ENCODE measurements at places on chromosomes 12 and 14. TPM values are rescaled to one million over a fixed set of nuclear protein-coding genes. Genes with fewer than 3 reads are reported as not detected.

DNA sequence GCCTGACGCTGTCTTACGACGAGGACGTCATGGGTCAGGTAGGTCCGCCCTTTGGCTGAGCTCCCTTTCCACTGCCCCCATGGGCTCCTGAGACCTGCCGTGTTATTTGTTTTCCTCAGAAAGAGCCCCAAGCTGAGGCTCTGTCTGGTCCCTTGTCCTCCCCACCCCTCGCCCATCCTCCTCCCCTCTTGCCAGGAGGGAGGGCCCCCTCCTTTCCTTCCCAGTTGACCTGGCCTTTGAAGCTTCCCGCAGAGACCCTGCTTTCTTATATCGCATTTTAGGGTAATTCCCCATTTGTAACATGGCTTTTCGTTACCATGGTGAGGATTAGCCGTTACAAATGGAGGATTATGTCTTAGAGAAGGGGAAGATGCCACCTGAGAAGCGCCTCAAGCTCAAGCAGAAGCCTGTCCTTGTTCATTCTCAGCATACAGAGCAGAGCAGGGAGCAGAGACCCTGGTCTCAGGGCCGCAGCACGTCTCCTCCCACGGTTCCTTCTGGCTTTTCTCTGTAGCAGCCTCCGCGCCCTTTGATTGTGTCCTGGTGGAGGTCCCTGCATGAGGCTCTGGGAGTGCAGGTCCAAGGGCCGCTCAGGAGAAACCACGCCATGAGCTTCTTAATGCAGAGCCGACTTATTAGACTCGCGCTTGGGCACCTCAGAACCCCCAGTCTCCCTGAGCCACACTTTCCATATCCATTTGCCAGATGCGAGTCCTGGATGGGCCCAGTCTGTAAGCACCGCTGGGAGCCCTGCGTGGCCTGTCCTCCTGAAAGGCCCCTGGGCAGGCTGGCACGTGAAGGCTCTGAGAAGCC, 47.2 kb downstream of the UBE3B start:
- no peak overlapping the region for H3K4me3 ChIP-seq
- H3K36me3 ChIP-seq: peaks cover 69% of the 10 kb centered on the region
- no peak for DNase-seq
- no peaks in the 10 kb centered on the region for H3K4me1 ChIP-seq
- H3K27me3 ChIP-seq: no peaks in the 10 kb centered on the region

GRCh38 chr14:26138764-26139445, 458.9 kb downstream of the NOVA1 start:
- H3K4me1 ChIP-seq: no peaks in the 10 kb centered on the region
- no peaks in the 10 kb centered on the region for H3K36me3 ChIP-seq
- H3K27ac ChIP-seq: no peak overlapping the region
- no peaks in the 10 kb centered on the region for H3K27me3 ChIP-seq
- DNase-seq: no peak

DNA sequence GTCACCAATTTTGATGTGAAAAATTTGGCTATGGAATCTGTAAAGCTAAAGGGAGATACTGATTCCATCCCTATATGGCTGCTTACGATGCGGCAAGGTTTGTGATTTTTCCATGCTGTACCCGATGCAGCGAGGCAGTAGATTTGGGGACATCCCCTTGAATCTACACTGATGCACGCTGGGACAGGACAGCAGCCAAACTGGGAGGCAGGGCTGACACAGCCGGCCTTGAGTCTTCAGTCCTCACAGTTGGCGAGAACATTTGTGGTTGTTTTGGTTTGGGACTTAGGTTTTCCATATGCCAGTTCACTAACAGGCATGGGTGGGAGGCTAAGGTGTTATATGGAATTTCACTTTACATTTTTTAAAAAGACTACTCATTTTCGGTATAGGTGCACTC, 3.8 kb downstream of the GALNT16 start:
- peaks cover 17% of the 10 kb centered on the region for H3K27me3 ChIP-seq
- no peaks in the 10 kb centered on the region for H3K36me3 ChIP-seq
- no peak overlapping the region for H3K4me3 ChIP-seq
- peaks cover 11% of the 10 kb centered on the region for H3K4me1 ChIP-seq

DNA sequence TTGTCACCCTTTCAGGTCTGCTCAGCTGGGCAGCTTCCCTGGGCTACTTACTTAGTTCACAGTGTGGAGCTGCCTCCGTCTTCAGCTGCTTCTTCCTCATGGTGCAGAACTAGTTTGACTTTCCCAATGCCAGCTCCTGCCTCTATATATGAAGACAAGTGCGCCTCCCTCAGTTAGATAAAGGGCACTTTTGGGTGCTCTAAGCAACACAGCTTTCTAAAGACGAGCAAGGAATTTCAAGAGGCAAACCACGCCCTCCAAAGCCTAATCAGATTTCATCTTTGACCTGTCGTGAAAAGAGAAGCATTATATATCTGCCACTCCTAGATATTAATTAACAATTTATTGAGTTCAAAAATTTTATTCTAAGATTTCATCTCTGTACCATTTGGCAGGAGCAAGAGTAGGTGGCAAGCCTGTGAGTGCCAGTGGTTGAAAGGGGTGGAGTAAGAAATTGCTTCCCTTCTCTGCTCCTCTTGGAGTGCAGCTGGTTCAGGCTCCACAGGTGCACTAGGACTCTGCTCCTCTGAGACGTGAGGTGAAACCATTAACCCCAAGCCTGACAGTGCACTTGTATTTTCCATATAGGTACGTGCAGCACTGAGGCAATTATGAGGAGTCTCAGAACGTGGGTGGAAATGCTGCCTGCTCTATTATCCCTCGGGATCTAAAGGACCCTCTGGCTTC, 2.1 kb upstream of the SLC11A2 start:
- peak; percentile 12 for DNase-seq
- H3K4me3 ChIP-seq: no peak overlapping the region
- H3K27ac ChIP-seq: no peak overlapping the region
- no peaks in the 10 kb centered on the region for H3K36me3 ChIP-seq
- H3K4me1 ChIP-seq: peaks cover 20% of the 10 kb centered on the region
- no peaks in the 10 kb centered on the region for H3K27me3 ChIP-seq

DNA sequence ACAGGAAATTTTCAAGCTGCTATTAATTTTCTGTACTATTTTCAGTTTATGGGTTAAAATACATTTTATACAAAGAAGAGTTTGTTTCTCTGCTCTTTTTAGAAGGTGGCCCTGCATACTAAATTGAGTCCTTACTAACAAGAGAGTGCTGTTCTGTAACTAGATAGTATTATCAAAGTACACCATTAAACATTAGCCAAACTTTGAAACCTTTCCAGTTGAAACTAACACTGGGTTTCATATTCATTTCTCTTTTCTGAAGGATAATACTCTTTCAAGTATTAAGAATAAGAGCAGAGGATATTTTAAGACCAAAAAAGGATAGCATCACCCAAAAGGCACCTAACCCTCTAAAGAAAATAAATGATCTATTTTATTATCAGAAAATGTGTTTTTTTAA, 47.2 kb downstream of the PEBP1 start:
- H3K27me3 ChIP-seq: no peaks in the 10 kb centered on the region
- peaks cover 4% of the 10 kb centered on the region for H3K4me1 ChIP-seq
- no peak for DNase-seq
- peaks cover 15% of the 10 kb centered on the region for H3K36me3 ChIP-seq
- H3K4me3 ChIP-seq: no peak overlapping the region

DNA sequence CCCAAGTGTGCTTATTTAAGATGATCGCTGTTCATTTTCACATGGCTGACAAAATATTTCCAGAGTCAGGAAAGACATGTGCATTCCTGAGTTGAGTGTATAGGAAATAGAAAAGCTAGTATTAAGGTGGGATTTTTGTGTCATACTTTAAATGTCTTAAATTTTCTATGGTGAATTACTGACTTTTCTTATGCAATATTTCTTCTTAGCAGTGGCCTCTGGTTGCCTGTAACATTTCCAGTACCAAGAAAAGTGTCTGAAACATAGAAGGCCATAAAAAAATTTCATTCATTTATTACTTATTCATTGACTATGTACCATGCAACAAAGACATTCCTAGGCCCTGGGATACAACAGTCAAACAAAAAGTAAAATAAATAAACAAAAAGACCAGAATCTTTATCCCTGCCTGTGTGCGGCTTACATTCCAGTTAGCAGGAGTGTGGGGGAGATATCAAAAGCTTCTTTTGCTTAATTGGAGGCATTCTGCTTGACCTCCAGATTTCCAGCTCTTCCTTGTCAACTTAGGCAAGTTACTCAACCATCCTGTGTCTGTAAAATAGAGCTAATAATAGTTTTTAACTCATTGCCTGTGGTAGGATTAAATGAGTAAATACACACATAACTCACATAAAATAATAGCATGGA, 216.3 kb upstream of the FLRT2 start:
- no peak for DNase-seq
- no peak overlapping the region for H3K4me3 ChIP-seq
- no peak overlapping the region for H3K27ac ChIP-seq
- no peaks in the 10 kb centered on the region for H3K36me3 ChIP-seq
- no peaks in the 10 kb centered on the region for H3K27me3 ChIP-seq

GRCh38 chr12:106871477-106871876, 84.2 kb upstream of the TMEM263 start:
- no peaks in the 10 kb centered on the region for H3K27me3 ChIP-seq
- no peaks in the 10 kb centered on the region for H3K4me1 ChIP-seq
- H3K27ac ChIP-seq: no peak overlapping the region

GRCh38 chr14:63295231-63295685, 23.5 kb downstream of the GPHB5 start:
- no peaks in the 10 kb centered on the region for H3K27me3 ChIP-seq
- DNase-seq: no peak
- no peak overlapping the region for H3K27ac ChIP-seq
- H3K36me3 ChIP-seq: no peaks in the 10 kb centered on the region
- peaks cover 15% of the 10 kb centered on the region for H3K4me1 ChIP-seq

- H3K4me3 ChIP-seq: no peak overlapping the region
- no peak for DNase-seq
- no peaks in the 10 kb centered on the region for H3K4me1 ChIP-seq
- H3K27me3 ChIP-seq: no peaks in the 10 kb centered on the region
- H3K27ac ChIP-seq: no peak overlapping the region
These were observed 518.6 kb downstream of the NELL2 start for GRCh38 chr12:44357494-44357893.

DNA sequence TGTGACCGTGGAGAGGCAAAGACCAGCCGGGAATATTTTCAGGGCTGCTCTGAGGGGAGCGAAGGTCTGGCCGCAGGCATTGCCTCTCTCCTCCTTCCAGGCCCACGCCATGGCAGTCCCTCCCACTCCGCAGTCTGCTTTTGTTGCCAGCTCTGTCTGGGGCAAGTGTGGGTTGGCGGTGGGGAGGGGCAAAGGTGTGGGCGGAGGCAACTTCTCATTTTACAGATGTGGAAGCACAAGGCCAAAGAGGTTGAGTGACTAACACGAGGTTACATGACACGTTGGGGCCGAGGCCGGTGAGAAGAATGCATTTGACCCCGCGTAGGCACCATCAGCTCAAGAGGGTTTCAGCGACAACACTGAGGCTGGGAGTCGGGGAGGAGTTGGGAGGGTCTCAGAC, 6.1 kb upstream of the FAIM2 start:
- DNase-seq: no peak
- no peak overlapping the region for H3K27ac ChIP-seq
- H3K27me3 ChIP-seq: no peaks in the 10 kb centered on the region
- no peaks in the 10 kb centered on the region for H3K36me3 ChIP-seq
- no peaks in the 10 kb centered on the region for H3K4me1 ChIP-seq
- H3K4me3 ChIP-seq: no peak overlapping the region

DNA sequence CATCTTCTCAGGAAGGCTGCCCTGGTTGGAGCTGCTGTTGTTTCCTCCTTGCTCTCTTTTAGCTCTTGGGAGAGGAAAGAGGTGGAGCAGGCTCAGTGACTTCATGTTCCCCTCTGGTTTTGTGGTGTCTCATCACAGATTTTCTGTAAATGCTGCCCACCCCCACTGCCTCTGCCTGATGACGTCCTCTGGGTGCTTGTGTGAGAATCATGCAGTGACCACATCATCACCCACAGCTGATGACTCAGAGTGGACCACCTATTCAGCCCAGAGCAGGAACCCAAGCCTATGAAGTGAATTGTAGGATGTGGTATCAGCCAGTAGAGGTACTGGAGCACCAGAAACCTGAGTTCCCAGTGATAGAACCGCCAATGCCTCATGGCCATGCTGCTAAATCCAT, at the start of gene GZMB:
TSS of gene GZMB (minus strand) at position 33 of the 400 bp plus-strand sequence. CDS start at position 3, 30 bp downstream.
- DNase-seq: peak; percentile 27
- no peaks in the 10 kb centered on the region for H3K27me3 ChIP-seq
- H3K4me1 ChIP-seq: no peaks in the 10 kb centered on the region
- H3K36me3 ChIP-seq: no peaks in the 10 kb centered on the region

GRCh38 chr12:40502322-40502721, 189.9 kb upstream of the CNTN1 start:
- no peaks in the 10 kb centered on the region for H3K27me3 ChIP-seq
- H3K4me1 ChIP-seq: no peaks in the 10 kb centered on the region
- H3K36me3 ChIP-seq: no peaks in the 10 kb centered on the region
- no peak overlapping the region for H3K4me3 ChIP-seq
- H3K27ac ChIP-seq: no peak overlapping the region

- no peak overlapping the region for H3K27ac ChIP-seq
- H3K4me1 ChIP-seq: peaks cover 25% of the 10 kb centered on the region
- H3K36me3 ChIP-seq: no peaks in the 10 kb centered on the region
These were observed 24.7 kb upstream of the IRF2BPL start for GRCh38 chr14:77053046-77053841.

GRCh38 chr14:25150401-25150800, 100.5 kb upstream of the STXBP6 start:
- H3K4me1 ChIP-seq: no peaks in the 10 kb centered on the region
- DNase-seq: no peak
- no peak overlapping the region for H3K27ac ChIP-seq
- H3K4me3 ChIP-seq: no peak overlapping the region

DNA sequence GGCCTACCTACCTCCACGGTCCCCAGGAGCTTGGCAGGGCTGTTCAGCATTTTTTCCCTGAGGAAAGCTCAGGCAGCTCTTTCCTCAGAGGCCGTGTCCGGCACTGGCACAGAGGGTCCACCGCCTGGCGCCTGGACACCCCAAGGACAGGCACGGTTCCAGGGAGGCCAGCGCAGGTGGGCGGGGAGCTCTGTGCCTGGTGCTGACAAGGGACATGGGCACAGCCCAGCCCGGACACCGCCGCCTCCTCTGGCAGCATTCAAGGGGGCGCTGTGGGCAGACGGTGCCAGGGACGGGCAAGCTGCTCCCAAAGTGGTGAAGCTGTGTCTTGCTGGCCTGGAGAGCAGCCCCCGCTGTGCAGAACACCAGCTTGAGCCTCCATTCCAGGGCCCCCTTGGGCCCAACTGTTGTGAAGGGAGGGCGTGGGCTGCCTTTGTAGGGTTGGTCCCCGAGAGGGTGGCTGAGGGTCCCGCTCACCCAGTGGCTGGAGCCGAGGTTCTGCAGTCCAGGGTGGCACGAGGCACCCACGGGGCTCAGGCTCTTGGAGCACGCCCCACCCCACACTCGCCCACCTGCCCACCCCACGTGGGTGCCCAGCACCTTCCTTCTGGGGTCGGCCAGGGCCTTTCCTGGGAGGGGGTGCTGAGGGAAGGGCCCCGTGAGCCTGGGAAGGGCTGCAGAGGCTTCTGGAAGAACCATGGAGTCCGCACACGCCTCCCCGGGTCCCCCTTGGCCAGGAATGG, 29.3 kb upstream of the TEX22 start:
- no peak for DNase-seq
- H3K4me3 ChIP-seq: no peak overlapping the region
- H3K27ac ChIP-seq: no peak overlapping the region
- peaks cover 8% of the 10 kb centered on the region for H3K4me1 ChIP-seq

The CACNA2D4 gene
- total RNA-seq: 15.1 TPM

The KRT86 gene
- not detected for total RNA-seq

The BCL11B gene
- 163 TPM for total RNA-seq

The DCN gene
- not detected for total RNA-seq

The RABGGTA gene
- 62.5 TPM for total RNA-seq

The SLC17A8 gene
- total RNA-seq: not detected

The CIT gene
- total RNA-seq: 1.6 TPM

The PELI2 gene
- 16.4 TPM for total RNA-seq

The INSM2 gene
- total RNA-seq: not detected

The FOXG1 gene
- total RNA-seq: not detected

The OLR1 gene
- total RNA-seq: not detected

The TCTN2 gene
- total RNA-seq: 10.0 TPM

The HSPA2 gene
- total RNA-seq: 1.3 TPM

The ANKRD9 gene
- 1.8 TPM for total RNA-seq

Measured in CD4-positive, alpha-beta memory T cell (primary cell).